NCI-H1436 treated with DMSO at 0.1 percent for 48 hours (cell line): ENCODE measurements at places on chromosomes 12 and 14.

DNA sequence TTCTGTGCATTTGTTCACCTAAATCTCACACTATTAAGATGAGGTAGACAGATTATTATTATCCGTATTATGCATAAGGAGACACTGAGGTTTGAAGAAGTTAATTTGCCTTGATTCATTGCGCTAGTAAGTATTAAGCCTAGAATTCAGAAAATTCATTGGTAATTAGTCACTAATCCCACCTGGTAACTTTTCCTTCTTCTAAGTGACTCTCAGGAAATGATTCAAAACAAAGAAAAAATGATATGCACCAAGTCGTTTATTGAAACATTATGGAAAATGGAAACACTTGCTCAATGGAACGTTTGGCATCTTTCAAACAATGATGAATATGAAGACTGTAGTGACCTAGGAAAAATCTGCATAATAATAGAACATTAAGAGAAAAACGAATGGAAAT is 15.2 kb downstream of the RFX4 start:
- DNase-seq, result no peak

DNA sequence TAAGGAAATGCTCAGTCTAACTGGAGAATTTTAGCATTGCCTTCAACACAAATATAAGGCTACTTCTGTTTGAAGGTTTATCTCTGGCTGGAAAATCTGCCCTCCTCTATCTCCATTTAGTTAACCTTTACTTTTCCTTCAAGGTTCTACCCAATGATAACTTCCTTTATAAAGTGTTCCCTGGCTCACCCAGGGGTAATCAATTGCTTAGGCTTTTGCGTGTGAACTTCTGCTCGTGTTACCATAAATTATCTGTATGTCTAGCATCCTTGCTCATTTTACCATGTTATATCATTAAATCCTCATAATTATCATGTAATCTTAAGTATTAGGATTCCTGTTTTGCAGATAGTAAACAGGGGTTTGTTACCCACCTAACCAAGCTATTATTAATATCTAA is 114.3 kb upstream of the FGD4 start:
- no peak for DNase-seq

DNA sequence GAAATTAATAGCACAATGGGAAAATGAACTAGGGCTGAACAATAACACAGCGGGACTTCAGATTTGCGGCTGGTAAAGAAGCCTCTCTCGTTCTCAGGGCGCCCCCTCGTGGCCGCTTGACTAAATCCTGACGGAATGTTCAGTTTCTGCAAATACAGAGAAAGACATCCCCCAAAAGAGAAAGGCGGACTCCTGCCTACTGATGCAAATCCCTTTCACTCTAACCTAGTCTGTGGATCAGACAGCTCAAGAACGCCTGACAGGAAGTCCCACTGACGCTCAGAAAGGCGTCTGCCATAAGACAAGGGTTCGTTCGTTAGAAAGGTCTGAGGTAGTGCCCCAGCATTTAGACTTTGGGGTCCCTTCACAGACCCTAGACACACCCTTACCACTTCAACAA is 2.5 kb downstream of the NUAK1 start:
- peak; percentile 41 for DNase-seq

DNA sequence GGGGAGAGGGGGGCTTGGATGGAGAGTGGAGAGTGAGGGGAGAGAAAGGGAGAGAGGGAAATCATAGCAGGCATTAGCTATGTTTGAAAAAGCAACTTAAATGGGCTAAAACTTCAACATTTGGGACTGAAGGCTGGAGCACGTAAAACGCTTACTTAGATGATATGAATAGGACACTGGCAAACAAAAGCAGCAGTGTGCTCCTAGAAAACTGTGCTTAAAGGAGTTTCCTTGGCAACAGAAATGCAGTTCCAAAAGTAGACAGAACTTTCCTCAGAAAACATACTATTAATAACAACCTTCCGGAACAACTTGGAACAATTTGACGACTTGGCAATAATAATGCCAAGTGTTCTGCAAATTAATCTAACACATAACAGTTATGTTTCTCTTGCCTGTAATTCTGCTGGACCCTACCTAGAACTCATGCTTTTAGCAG is 235.5 kb upstream of the NPAS3 start:
- no peak for DNase-seq

DNA sequence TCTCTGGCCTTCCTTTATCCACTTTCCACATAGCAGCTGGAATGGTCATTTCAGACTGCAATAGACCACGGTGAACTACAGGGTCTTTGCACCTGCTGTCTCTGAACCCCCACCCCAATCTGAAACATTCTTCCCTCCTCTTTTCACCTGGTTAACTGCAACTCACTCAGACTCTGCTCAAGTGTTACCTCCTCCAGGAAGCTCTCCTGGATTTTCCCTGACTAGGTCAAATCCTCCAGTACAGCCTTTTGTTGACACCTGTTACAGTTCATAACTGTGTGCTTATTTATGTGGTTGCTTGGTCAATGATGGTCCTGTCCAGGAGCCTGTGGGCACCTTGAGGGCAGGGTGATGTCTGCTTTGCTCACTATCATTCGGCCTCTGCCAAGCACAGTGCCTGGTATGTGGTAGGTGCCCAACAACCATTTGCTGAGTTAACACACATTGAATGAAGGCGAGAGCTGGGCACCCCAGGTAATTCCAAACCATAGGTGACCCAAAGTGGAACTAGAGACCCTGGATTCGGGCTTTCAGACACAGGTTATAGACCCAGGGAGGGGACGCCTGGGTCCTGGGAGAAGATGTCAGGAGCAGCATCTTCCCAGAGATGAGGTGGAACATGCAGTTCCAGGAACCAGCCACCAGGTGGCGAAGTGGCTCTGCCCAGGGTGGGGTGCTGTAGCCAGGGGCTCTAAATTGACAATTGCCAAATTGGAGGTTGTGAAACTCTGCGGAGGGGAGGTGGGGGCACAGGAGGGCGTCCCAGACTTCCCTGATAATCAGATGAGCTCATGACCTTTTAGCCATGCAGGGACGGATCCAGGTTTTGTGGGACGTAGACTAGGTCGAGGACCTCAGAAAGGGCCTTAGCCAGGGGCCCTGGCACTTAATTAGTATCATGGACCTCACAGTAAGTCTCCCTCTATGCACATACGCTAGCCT is 28.1 kb downstream of the TRPV4 start:
- DNase-seq, result peak; percentile 1
